ENCODE measurements at places on chromosomes 6 and 20.

DNA sequence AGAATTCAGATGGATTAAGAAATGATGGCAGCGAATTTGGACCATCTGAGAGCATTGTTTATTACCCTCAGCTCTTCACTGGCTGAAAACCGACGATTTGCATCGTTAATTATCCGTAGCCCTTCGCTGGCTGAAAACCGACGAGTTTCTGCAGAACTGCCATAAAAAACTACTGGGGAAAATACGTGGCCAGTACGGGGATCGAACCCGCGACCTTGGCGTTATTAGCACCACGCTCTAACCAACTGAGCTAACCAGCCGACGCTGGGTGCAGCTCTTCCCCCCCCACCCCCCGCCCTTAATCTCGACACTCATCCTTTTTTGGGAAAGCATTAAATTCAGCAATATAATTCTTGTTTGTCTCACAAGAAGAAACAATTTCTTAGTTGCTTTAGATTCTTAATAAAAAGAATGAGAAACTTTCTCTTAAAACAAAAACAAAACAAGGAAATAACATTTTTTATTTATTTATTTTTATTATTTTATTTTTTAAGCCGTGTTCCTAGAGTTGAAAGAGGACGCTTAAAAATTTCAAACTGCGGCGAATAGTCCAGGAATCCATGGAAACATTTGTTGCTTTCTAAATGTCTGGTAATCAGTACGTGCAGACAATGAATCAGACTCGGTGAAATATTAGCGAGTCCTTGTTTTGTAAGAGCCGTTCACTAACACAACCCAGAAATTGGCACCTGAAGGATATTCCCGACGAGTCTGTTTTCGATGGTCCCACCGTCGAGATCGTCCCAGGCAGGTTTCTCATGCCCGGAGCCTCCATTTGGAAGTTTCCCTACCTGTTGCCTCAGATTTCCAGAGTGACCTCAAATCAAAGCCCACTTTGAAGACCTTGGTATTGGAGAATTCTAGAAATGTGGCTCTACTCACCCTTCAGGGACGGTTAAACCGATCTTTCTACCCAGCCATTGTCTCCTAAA lies 27.8 kb downstream of the PRSS16 start:
- DNase-seq, result no peak

DNA sequence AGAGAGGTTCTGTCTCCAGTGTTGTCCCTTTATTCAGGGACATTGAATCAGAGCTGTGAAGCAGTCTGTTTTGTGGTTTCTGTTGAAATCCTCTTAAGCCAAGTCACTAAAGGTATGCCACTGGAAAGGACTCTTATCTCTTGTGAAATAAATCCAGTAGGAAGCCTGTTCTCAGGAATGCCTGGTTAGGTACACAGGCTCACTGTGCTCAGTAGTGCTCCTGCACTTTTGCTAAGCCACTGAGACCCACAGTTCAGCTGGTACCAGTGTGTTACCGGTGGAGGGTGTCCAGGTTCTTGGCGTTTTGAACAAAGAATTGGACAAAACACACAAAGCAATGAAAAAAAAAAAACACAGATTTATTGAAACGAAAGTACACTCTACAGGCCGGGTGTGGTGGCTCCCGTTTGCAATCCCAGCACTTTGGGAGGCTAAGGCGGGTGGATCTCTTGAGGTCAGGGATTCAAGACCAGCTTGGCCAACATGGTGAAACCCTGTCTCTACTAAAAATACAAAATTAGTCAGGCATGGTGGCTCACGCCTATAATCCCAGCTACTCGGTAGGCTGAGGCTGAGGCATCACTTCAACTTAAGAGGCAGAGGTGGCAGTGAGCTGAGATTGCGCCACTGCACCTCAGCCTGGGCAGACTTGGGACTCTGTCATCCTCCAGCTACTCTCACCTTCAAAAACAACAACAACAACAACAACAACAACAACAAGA lies 186.1 kb downstream of the JARID2 start:
- peak; percentile 29 for DNase-seq

DNA sequence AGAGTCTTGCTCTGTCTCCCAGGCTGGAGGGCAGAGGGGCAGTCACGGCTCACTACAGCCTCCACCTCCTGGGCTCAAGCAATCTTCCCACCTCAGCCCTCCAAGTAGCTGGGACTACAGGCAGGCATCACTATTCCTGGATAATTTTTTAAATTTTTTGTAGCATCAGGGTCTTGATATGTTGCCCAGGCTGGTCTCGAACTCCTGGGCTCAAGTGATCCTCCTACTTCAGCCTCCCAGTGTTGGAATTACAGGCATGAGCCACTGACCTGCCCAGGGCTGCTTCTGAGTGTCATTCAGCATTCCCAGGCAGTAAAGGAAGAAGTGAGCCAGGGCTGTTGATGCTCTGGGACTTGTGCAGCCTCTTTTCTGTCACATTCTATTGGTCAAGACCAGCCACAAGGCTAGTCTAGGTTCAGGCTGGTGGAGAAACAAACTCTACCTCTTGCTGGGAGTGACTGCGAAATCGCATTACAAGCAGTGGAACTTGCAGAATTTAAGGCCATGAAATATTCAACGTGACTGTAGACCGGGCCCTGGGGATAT lies 2.1 kb upstream of the ARFGEF2 start:
- no peak for DNase-seq

GRCh38 chr20:49669601-49670189 lies 44.0 kb downstream of the B4GALT5 start:
- DNase-seq, result no peak

GRCh38 chr20:3358676-3359340 lies 48.7 kb downstream of the DNAAF9 start:
- DNase-seq, result no peak

DNA sequence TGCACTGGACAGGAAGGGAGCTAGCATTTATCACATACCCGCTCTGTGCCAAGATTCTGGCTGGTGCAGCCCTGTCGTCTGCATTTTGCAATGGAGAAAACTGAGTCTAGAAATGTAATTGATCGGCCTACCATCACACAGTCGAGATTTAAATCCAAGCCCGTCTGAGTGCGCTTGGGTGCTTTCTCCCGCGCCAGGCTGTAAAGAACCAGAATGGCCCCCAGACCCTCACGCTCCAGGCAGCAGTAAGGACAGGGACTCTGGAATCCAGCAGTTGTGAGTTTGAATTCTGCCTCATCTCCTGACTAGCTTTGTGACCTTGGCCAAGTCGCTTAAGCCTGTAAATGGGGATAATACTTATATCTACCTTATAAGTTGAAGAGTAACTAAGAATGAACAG lies 10.8 kb downstream of the DYNLRB1 start:
- DNase-seq, result no peak

DNA sequence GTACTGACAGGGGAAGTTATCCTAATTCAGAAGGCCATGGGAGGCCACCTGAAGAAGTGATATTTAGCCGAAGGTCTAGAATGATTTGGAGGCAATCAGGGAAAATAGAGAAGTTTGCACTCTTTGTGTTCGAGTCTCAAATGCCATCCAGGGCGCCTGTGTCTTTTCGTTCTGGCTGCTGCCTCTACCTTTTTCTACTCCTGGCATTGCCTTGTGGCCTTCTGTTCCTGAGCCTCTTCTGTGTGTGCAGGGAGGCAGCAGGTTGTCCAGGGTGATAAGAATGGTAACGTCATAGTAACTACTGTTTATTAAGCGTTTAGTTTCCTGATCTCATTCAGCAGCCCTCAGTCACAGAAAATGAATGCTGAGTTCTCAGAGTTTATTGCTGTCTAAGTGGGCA lies 252.1 kb downstream of the FARS2 start:
- DNase-seq, result no peak

DNA sequence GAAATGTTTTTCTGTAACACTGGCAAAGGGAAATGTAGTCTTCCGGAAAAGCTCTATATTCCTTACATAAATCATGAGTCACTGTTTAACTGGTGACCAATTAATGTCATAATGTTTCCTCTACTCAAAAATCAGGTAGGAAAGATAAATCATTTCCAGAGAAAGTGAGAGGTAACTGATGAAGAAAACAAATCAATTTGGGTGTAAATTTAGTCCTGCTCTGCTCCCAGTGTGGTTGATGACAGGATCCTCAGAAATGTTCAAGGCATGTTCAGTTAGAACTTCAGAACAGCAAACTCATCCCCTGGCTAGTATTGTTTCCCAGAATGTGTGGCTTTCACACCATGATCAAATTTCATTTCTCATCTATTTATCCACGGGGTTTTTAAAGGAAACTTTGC lies 38.8 kb upstream of the SPACA1 start:
- DNase-seq, result peak; percentile 16

- DNase-seq, result no peak
Measured at GRCh38 chr6:80640176-80640575, 533.7 kb downstream of the BCKDHB start.

DNA sequence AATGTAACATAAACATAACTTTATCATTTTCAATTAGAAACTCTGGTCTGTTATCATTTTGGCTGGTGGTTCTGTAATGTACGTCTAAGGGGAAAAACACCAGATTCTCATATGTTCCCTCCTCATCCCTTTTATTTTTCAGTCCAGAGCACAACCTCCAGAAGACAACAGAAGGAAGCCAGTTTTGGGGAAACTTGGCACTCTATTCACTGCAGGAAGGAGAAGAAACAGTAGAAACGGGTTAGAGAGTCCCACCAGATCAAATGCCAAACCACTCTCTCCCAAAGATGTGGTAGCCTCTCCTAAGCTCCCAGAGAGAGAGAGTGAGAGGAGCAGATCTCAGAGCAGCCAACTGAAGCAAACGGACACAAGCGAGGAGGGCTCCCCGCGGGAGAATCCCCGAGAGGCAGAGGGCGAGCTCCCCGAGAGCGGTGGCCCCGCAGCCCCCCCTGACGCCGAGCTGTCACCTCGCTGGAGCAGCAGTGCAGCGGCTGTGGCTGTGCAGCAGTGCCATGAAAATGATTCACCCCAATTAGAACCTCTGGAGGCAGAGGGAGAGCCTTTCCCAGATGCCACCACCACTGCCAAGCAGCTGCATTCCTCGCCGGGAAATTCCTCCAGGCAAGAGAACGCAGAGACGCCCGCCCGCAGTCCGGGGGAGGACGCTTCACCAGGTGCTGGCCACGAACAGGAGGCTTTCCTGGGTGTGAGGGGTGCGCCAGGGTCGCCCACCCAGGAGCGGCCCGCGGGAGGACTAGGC lies 117.8 kb downstream of the RTN4IP1 start:
- peak; percentile 59 for DNase-seq

GRCh38 chr6:10297832-10298231 lies 117.0 kb downstream of the TFAP2A start:
- no peak for DNase-seq

GRCh38 chr6:154127657-154128056 lies 88.6 kb downstream of the OPRM1 start:
- DNase-seq, result no peak

- no peak for DNase-seq
Measured at GRCh38 chr6:119138906-119139541, 60.6 kb upstream of the FAM184A start.

DNA sequence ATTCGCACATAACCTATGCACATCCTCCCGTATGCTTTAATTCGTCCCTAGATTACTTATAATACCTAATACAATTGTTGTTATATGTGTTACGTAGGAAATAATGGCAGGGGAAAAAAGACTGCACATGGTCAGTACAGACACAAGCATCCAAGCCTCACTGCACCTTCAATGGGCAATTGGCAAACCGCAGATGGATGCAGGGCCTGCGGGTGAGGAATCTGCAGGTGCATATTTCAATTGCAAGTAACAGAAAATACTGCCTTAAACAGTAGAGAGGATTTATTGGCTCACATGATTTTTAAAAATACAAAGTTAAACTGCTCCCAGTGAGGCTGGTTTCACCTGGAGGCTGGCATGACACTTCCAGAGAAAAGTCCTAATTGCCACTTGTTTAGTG lies 142.1 kb upstream of the MLN start:
- DNase-seq, result no peak

GRCh38 chr20:42938441-42939205 lies 251.1 kb downstream of the PTPRT start:
- no peak for DNase-seq

DNA sequence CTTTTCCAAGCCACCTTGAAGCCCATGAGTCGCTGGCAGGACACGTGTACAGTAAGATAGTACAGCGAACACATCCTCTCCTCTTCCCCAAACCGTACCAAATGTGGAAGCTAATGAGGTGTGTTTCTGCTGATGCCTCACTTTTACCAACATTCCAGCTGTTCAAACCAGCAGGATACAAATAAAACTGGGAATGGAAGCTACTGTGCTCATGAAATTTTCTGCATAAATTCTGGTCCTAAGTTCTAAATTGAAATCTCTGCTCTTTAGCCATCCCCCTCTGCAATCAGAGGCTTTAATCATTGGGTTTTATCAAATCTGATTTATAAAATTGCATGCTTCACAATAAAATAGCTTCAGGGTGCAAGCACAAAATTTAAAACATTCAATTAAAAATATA lies 81.9 kb upstream of the RIN2 start:
- no peak for DNase-seq

- no peak for DNase-seq
Measured at GRCh38 chr6:55286824-55287223, 40.4 kb upstream of the GFRAL start.

DNA sequence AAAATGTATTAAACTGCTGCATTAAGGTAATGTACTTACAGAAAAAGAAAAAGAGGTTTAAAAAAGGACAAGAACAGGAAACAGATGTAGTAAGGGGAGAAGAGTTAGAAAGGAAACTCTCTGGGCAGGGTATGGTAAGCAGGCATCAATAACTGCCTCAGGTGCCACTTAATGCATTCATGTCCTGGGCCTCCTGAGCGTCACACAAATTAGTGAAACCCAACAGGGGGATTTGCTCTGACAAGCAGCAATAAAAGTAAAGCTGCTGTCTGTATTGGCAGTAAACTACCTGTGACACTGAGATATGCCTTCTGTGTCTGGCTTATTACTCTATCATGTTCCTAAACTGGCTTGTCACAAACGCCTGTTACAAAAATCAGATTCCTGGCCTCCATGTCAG lies 1.5 kb upstream of the EFHC1 start:
- DNase-seq, result no peak

GRCh38 chr6:35489995-35490791 lies 6.7 kb downstream of the TEAD3 start:
- peak; percentile 96 for DNase-seq

DNA sequence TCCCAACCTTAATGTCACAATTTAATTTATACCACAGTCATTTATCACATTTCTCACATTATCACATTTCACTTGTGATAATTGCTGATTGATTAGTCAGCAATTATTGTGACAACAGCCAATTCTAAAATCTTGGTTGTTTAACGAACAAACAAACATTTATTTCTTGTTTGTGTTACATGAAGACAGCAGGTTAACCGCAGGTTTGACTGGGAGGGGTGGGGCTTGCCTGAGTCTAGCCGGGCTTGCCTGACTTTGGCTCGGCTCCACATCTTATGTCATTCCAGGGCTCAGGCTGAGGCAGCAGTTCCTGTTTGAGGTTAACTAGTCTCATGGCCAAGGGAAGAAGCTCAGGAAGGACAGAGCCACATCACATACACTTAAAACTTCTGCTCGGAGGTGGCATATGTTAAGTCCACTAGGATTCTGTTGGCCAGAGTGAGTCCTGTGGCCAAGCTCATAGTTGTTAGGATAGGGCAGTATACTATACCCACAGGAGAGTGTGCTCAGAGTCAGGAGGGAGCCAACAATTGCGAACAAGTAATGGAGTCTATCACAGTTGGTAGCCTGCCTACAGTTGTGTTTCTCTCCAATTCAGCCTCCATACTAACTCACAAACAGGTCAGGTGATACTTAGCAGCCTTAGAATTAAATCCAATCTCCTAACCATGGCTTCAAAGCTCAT lies 90.0 kb upstream of the IFNGR1 start:
- peak; percentile 70 for DNase-seq
